ENCODE measurements at places on chromosomes 13 and 19.

DNA sequence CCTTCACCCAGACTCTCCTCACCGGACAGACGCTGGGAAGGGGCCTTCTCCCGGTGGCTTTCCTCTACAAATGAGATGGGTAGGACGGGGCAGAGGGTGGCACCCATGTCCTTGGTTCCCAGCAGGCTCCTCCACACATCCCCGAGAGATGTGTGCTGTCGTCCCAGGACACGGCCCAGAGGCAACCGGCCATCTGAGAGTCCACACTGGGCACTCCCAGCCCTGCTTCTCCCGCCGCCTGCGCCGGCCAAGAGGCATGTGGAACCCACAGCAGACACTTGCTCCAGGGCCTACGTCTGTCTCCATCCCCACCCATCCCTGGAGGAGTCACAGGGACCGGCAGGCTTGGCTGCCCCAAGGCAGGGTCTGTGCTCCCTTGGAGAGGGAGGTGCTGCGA is 179.9 kb downstream of the KDM4B start:
- DNase-seq: no peak

DNA sequence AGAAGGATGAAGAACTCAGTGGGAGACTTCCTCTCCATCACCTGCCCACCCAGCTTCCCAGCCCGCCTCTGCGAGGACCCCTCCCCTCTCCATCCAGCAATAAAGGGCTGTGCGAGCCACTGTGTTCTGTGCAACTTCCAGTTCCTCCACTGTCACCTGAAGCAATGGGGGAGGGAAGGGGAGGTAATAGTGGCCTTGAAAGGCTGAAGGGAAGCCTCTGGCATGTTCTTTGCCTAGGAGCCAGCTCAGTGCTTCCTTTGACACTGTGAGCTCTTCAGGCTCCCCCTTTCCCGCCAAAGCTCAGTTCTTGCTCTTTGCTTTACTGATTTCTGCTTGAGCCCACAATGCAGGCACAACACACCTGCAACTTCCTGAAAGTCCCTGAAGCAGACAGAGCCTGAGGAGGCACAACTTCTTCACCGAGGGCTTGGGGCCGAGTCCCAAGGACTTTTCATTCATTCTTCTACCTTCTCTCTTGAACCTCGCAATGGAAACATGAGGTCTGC is 73.2 kb upstream of the DOCK9 start:
- no peak for DNase-seq

DNA sequence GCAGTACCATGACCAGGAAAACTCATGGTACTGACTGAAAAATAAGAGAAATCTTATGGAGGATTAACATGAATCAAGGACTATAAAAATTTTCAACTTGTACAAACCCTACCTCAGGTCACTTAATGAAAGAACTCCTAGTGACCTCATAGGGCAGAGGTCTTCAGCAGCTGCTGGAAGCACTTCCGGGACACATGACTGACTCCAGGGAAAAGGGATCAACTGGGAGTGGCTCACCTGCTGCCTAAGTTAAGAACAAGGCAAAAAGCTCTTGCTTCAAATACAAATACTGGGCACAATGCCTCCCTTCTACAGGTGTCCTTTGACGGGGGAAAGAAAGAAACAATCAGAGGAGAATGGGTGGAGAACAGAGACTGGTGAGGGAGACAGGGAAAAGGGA is 18.6 kb downstream of the DOCK9 start:
- no peak for DNase-seq

GRCh38 chr19:2227415-2228156 is 8.5 kb downstream of the PLEKHJ1 start:
- no peak for DNase-seq
